GM12891 (cell line): ENCODE measurements at places on chromosomes 4 and X.

DNA sequence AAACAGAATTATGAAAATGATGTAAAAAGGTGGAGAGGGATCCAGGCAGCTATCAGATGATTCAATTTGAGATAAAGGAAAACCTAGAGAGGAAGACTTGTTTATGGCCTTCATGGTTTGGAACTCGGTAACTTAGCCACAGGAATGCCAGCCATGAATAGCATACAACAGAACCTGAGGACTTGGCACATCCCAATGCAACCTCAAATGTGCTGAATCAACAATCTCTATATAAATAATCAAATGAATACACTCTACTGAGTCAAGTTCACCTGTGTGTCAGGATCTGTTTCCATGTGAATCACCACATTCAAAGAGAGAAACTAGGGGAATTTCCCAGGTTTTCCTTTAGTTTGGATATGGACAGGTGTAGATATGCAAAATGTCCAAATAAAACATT lies 86.9 kb downstream of the MBNL3 start:
- DNase-seq = no peak

GRCh38 chrX:71109051-71109450 lies 2.3 kb downstream of the IL2RG start:
- DNase-seq = no peak

DNA sequence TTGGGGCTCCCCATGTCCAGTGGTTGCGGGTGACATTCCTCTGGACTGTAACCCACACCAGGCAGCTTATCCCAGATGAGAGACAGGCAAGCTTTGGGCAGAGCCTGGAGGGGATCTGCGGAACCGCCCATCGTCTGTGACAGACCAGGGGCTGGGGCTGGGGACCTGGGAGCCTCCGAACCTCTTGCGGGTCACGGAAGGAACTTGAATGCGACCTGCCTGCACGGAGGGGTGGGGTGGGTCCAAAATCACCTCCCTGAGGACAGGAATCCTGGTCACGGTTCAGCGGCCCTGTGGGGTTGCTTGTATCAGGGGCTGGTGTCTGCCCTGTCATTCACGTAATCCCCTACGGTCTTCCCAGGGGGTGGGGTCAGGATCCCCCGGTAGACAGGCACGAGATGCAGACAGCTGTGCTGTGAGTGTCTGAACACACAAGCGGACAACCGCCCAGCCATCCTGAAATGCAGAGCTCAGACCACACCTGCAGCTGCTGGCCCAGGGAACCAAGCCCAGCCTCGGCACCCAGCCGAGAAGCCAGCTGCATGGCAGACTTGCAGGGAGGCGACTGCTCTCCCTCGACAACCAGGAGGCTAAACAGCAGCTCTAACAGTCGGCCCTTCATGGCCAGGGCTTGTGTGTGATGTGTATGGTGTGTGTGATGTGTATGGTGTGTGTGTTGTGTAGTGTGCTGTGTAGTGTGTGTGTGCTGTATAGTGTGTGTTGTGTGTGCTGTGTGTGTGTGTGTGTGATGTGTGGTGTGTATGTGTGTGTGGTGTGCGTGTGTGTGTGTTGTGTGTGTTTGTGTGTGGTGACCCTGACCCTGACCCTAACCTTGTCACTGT lies 105.9 kb upstream of the ADRA2C start:
- no peak for DNase-seq

DNA sequence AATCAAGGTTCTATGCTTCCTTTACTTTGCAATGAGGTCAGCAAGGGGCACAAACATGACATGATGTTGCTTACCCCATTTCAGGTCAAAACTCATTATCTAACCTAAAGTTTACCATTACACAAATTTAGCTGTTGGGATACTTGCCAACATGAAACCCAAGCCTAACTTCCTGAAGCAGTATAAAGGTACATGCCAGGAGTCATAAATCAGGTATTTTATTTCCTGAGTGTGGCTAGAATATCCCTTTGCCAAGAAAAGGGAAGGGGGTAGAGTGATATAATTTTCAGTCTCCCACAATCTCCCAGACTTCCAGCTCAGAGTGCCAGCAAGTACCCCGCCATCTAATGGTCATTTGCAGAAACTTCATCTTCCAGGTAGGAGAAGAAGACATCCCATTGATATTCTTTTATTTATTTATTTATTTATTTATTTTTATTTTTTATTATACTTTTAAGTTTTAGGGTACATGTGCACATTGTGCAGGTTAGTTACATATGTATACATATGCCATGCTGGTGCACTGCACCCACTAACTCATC lies 136.6 kb downstream of the NEXMIF start:
- no peak for DNase-seq

DNA sequence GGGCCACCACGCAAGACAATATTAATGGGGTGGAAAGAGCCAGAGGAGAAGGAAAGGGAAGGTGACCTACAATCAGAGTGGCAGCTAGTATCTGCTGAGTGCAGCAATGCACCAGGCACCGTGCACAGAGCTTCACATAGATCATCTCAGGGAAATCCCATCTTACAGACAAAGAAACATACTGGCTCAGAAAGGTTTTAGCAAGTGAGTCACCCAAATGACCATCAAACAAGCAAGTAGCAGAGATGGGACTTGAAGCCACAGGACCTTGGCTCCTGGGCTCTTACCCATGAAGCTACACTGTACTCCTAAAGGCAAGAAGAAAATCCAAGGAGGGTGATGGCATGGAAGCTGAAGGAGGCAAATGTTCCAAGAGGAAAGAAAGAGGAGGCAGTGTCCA lies 6.8 kb downstream of the ANXA5 start:
- no peak for DNase-seq

- DNase-seq = no peak
Measured at GRCh38 chr4:18075823-18076433, 54.4 kb upstream of the LCORL start.

DNA sequence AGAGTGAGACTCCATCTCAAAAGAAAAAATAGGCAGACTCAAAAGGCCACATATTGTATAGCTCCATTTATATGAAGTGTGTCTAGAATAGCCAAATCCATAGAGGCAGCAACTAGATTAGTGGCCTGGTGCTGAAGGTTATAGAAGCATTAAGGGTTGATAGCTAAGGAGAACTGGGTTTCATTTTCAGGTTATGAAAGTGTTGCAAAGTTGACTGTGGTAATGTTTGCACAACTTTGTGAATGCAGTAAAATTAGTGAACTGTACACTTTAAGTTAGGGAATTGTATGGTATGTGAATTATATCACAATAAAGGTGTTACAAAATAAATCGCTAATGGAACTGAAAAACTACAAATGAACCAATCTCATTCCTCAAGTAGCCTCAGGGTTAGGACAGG lies 28.3 kb downstream of the TXLNG start:
- DNase-seq = no peak

DNA sequence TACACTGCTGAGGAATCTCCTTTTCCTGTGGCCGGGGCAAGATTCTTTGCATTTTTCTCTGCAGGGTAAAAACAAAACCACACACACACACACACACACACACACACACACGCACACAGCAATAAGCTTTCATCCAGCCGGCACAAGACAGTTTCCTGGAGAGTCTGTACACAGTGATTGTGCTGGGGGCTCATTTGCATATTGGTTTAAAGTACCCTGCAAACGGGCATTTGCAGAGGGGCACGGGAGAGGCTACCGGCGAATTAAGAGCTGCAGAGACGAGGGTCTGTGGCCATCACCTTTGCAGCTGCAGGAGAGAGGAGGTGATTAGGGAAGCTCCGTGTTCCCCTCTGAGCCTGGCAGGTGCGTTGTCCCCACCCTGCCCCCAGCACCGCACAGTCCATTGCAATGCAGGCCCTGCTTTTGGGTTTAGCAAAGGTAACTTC lies 219.9 kb downstream of the SHOX start:
- no peak for DNase-seq

GRCh38 chr4:182628544-182628943 lies 288.6 kb downstream of the DCTD start:
- DNase-seq = no peak

DNA sequence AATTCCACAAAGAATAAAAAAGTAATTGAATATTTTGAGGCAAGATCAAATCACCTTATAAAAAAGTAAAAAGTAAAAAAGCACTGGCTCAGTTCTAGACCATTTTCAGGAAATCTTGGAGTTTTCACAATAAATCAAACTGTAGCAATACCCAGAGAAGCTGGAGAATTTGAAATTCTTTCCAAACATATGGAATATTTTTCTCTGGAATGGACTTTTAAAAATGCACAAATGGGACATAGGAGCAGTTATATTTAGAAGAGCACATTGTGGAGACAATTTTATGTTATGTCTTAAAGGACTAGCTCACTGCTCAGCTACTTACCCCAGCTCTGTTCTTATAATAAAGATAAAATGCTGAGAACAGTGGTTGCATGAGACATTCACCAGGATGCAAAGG lies 211.9 kb upstream of the KIT start:
- no peak for DNase-seq

- DNase-seq = peak; percentile 11
Measured at GRCh38 chrX:10722851-10723250, 102.5 kb upstream of the MID1 start.

DNA sequence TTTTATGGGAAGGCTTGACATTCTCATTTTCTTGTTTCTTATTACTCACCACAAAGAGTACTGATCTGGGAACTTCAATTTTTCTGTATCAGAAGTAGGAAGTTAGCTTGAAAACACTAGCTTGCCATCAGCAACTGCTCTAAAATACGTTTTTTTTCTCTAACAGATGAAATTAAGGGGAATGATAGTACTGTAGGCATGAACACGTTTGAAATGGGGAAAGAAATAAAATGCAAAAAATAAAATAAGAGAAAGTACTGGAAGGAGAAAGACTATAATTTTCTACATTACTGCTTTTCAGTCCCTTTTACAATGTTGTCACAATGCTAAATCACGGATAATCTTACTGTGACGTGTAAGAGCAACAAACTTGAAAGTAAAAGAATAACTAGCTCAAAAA lies 1.5 kb downstream of the RADX start:
- DNase-seq = no peak

- DNase-seq = no peak
Measured at GRCh38 chrX:23901805-23902204, 5.9 kb downstream of the APOO start.

GRCh38 chr4:88090898-88091297 lies 67.5 kb downstream of the ABCG2 start:
- DNase-seq = no peak

- no peak for DNase-seq
Measured at GRCh38 chrX:96907516-96908272, 24.0 kb downstream of the RPA4 start.

DNA sequence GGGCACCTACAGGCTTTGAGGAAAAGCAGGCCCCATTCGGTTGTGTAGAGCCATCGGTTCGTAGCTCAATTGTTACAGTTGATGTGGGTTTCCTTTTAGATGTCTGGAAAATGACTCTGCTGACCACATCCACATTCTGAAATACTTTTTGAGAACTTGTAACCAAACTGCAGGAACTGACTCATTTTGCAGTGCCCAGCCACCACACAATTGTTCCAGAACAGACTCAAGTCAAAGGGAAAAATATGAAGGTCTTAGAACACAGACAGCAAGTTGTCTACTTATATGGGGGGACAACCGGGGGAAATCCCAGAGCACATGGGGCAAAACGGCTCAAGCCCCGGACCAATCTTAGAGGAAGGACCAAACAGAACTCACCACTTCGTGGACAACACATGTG lies 557.6 kb upstream of the DIPK2B start:
- DNase-seq = no peak

- DNase-seq = no peak
Measured at GRCh38 chrX:132748909-132749308, 209.5 kb downstream of the HS6ST2 start.

- peak; percentile 31 for DNase-seq
Measured at GRCh38 chr4:78059524-78059889, 2.4 kb downstream of the FRAS1 start.

GRCh38 chrX:40474205-40474626 lies 106.6 kb upstream of the ATP6AP2 start:
- no peak for DNase-seq

DNA sequence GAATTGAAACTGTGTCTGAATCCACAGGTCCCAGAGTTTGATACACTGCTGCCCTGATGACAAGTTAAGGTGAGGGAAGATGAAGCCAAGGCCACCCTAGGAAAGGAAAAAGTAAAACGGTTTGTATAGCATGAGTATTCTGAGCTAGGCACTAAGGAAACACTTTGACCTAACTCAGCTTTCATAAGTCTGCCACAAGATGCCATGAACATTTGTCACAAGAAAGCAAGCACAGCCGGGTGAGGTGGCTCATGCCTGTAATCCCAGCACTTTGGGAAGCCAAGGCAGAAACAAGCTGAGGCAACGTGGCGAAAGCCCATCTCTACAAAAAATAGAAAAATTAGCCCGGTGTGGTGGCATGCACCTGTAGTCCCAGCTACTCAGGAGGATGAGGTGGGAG lies 34.2 kb downstream of the ELOVL6 start:
- no peak for DNase-seq

DNA sequence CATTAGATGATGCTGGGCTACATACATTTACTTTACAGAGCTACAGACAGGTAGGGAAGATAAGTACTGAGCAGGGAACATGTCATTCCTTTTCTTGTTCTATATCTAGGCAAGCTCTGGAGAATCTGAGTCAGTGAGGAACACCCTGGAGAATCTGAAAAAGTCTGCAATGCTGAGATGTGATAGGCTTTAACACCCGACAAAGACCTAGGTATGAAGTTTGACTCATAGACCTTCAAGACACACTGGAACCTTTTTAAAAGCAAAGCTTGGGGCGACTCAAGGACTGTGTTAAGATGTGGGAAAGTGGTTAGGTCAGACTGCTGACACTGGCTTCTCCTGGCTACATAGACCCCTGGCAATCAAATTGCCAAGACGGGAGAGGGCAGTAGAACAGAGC lies 42.8 kb downstream of the OSTC start:
- DNase-seq = no peak

GRCh38 chrX:54306379-54306778 lies 51.5 kb downstream of the WNK3 start:
- no peak for DNase-seq

- DNase-seq = no peak
Measured at GRCh38 chr4:114509340-114509739, 89.3 kb upstream of the UGT8 start.

GRCh38 chr4:140238351-140239056 lies 84.5 kb upstream of the MAML3 start:
- no peak for DNase-seq

GRCh38 chr4:171978216-171978615 lies 165.0 kb downstream of the GALNTL6 start:
- DNase-seq = no peak

DNA sequence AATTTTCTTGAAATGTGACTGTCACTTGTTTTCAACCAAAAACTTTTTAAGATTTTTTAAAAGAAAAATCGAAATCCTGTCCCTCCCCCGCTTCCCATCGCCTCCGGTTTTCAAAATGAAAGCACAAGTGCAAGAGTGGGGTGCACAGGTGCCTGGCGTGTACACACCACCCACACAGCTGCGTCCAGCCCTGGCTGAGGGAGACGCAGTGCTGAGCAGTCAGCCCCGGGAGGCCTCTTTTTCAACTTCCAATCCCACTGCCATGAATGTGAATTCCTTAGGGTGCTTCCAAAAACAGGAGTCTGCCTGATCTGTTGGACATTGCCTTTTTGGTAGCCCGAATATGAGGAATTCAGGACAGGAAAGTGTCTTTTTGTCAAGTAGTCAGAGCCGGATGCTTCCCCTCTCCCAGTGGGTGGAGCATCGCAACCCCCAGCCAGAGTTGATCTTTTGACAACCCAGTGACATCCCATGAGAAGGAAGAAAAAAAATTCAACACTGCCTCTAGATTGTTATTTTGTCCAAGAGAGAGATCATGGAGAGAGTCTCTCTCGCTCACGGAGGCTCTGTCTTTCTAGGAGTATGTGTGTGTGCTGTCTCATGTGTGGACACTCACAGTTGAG lies 8.9 kb downstream of the PRRG3 start:
- DNase-seq = no peak
